Mesenchymal stem cell (in vitro differentiated cells and primary cell): ENCODE measurements at places on chromosomes 16 and 17.
A peak's percentile ranks its signal among the peaks of the same experiment; 100 is the strongest.

DNA sequence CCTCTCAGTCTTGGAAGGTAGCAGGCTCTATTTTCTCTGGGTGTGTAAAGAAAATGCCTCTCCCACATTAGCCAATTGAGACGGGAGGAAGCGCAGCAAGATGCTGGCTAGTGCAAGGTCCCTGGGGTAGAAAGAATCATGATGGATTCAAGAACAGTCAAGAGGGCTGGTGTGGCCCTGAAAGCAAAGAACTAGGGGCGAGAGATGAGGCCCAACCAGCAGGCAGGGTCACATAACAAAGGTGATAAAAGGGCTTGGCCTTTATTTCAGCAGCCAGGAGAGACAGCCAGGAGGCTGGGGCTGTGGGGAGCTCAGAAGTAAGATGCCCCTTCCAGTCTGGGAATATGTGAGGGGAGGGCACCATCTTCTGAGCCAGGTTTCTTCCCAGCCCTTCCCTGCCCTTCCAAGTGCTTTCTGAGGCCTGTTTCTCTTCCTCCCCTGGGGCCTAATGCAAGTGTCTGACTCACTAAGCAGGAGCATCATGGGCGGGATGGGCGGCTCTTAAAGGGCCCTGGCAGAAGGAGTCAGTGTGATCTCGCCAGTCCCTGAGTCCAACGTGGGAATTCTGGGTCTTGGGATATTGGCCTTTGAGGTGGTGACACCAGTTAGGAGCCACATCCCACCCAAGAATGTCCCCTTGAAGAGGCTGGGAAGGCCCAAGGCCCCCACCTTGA is 3.9 kb upstream of the NLRC5 start:
- peaks cover 15% of the 10 kb centered on the region for H3K36me3 ChIP-seq
- peak overlapping the region; percentile 57 for H3K4me3 ChIP-seq
- DNase-seq: peak; percentile 93
- peak overlapping the region; percentile 19 for H3K27ac ChIP-seq
- H3K4me1 ChIP-seq: peaks cover 19% of the 10 kb centered on the region

GRCh38 chr17:50356892-50357510 is 11.1 kb downstream of the XYLT2 start:
- no peak overlapping the region for H3K4me3 ChIP-seq
- H3K36me3 ChIP-seq: peaks cover 86% of the 10 kb centered on the region
- peaks cover 6% of the 10 kb centered on the region for H3K4me1 ChIP-seq
- H3K27me3 ChIP-seq: no peaks in the 10 kb centered on the region
- no peak for DNase-seq

DNA sequence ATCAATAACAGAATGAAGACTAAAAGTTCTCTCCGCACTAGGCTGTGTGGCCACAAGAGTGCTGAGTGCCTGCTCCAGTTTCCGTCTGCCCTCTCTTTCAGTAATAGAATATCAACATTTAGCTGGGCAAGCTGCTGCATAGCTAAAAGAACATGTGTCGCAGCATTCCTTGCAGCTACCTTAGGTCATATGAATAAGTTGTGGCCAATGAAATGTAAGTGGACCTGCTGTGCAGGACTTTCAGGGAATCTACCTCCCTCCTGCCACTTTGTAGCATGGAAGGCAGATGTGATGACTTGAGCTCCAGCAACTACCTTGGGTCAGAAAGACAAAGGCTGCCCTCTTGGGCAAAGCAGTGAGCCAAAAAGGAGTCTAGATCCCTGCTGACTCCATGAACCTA is 25.4 kb downstream of the SLC39A11 start:
- H3K36me3 ChIP-seq: no peaks in the 10 kb centered on the region
- no peaks in the 10 kb centered on the region for H3K27me3 ChIP-seq
- no peak overlapping the region for H3K27ac ChIP-seq
- peaks cover 8% of the 10 kb centered on the region for H3K4me1 ChIP-seq

- no peaks in the 10 kb centered on the region for H3K4me1 ChIP-seq
- H3K4me3 ChIP-seq: no peak overlapping the region
- no peak for DNase-seq
- H3K27ac ChIP-seq: no peak overlapping the region
- no peaks in the 10 kb centered on the region for H3K27me3 ChIP-seq
These were observed 54.2 kb downstream of the TMEM100 start for GRCh38 chr17:55668312-55668920.

GRCh38 chr16:31099860-31100638 is 5.5 kb upstream of the VKORC1 start:
- H3K4me3 ChIP-seq: no peak overlapping the region
- H3K36me3 ChIP-seq: no peaks in the 10 kb centered on the region
- peak; percentile 63 for DNase-seq
- no peaks in the 10 kb centered on the region for H3K27me3 ChIP-seq
- peaks cover 2% of the 10 kb centered on the region for H3K4me1 ChIP-seq
